ENCODE measurements at places on chromosomes 11 and 22.
A peak's percentile ranks its signal among the peaks of the same experiment; 100 is the strongest.

GRCh38 chr11:35681163-35681767, 18.7 kb downstream of the TRIM44 start:
- DNase-seq = no peak

- no peak for DNase-seq
Observed at GRCh38 chr11:46903846-46904245, 14.5 kb downstream of the LRP4 start.

- no peak for DNase-seq
Observed at GRCh38 chr11:66015936-66016792, 4.4 kb downstream of the CST6 start.

DNA sequence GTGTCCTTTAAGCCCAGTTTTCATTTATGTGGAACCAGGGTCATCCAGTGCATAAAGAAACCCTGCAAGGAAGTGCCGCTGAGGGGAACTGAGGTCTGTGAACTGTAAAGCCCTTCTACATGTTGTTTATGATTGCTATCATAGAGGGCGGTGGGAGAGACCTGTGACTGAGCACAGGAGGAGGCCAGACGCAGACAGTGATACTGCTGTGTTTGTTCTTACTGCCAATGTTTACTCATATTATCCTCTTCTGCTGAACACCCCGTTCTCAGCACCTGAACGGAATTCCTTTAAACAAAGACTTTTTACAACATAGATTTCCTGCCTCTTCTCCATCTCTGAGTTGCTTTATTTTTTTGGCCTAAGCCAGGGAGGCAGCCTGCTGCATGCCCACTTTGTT, 967 bp upstream of the GALNT18 start:
- DNase-seq = no peak

GRCh38 chr11:70594606-70595005, 196.3 kb downstream of the CTTN start:
- no peak for DNase-seq

DNA sequence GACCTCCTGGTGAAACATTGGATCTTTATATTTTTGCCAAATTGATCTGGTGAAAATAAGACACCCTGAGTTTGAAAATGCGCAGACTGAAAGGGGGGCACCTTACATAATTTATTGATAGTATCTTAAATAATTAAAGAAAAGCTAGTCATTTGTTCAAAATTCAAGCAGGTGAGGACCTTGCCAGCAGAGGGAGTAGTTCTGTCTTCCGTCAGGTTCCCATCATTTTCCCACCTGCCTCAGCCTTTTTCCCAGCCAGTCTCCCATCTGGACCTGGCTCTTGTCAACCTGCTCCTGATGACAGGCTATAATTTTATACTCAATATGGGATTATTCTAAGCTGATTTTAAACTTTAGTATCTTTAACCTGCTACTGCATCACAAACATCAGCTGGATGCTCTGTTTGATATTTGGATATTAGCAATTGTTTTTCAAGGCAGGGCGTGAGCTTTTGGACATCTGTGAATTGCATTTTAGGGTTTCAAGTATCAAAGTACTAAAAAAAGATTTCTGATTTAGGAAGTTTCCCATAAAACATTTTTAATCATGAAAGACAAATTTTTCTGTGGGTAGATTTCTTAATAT, 132.0 kb downstream of the ELP4 start:
- peak; percentile 53 for DNase-seq

DNA sequence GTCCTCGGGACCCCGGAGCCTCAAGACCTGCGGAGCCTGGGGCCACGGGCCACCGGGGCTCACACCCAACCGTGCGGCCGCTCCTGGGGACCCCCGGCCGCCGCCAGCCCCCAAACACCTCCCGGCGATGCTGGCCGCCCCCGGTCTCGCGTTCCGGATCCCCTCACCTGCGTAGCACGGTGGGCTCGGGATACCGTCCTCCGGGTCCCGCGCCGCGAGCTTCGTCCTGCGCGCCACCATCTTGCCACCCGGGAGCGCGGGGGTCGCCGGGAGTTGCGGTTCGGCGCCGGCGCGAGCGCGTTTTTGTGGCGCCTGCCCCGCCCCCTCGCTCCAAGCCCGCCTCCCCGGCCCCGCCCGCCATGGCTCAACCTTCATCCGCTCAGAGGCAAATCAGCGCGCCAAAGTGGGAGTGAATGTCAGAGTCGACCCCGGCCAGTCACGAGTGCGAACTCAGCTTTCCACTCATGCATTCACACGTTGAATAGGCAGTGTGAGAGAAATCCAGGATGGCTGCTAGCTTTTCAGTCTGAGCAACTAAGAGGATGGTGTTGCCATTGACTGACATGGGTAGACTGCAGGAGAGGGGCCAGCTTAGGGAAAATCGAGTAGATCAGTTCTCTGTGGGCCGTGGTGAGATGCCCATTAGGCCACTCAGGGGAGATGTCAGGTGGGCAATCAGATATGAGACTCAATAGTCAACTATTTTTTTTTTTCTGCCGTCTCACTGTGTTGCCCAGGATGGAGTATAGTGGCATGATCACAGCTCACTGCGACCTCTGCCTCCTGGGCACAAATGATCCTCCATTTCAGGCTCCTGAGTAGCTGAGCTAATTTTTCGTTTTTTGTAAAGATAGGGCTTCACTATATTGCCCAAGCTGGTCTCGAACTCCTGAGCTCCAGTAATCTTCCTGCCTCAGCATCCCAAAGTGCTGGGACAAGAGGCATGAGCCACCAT, 28.3 kb downstream of the SERHL2 start:
- DNase-seq = peak; percentile 61

GRCh38 chr22:35257002-35257320, 332 bp upstream of the HMGXB4 start:
- DNase-seq = no peak

GRCh38 chr11:62103141-62103540, 20.7 kb upstream of the INCENP start:
- DNase-seq = no peak

GRCh38 chr11:118827118-118827517, 36.2 kb upstream of the DDX6 start:
- DNase-seq = no peak

GRCh38 chr22:20034143-20034542, 13.2 kb downstream of the TANGO2 start:
- DNase-seq = no peak

GRCh38 chr11:73475549-73476095, 99.4 kb downstream of the RELT start:
- DNase-seq = no peak

DNA sequence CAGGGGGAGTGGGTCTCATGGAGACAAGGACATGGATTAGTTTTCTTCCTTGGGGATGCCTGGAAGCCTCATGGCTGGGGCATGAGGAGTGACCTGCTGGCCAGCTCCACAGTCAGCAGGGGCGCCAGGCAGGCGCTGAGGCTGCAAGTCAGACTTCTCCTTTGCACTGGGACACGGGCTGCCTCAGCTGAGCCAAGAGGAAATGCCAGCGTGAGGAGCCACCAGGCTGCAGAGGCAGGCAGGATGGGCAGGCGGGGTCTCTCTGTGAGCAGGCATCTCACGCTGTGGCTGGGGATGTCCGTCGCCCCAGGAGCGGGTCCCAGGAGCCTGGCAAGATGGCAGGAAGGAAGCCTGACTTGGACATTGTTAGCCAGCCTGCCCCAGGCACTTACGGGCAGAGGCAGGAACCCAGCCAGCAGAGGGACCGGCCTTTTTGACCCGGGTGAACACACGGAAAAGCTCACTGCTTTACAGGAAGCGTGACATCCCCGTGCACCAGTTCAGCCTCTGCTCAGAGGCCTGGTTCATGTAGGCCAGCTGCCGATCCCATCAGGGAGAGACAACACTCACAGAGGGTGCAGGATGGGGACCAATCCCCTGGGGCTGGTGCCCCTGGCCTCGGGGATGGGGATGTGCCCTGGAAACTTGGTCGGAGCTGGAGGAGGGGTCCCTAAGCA, 10.2 kb downstream of the GNB1L start:
- DNase-seq = no peak

- DNase-seq = no peak
Observed at GRCh38 chr22:43277987-43278601, 65.1 kb downstream of the SCUBE1 start.

- DNase-seq = no peak
Observed at GRCh38 chr11:103378931-103379330, 269.7 kb downstream of the DYNC2H1 start.

GRCh38 chr11:56698795-56699194, at the start of gene OR9G1:
Gene OR9G1 (plus strand): TSS chr11:56699095. CDS start chr11:56700388, 1,293 bp downstream.
- DNase-seq = no peak

- DNase-seq = peak; percentile 15
Observed at GRCh38 chr11:104033561-104033960, 2.9 kb upstream of the DDI1 start.

DNA sequence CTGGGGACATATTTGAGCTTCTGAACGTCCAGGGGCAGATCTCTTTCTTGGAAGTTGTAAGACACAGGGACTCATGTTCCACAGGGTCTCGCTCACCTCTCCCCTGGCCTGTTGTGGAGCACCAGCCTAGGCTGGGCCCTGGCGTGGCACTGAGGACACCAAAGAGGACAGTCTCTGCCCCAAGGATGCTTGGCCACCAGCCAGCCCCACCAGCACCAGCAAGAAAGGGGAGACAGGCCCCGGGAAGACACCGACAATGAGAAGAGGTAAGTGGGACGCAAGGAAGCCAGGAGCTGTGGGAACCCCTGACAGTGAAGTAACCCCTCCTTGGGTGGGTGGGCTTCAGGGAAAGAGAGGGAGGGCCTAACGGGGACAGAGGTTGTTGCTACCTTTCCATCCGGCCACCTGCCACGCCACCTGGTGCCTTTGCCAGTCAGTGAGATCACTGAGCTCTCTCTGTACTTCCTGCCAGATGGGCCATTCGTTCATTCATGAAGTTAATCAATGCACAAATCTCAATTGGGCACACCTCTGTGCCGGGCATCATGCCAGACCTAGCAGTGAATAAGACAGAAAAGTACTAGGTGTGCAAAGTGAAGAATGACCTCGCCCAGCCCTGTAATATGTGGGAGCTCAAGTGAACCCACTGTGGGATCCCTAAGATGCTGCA, 11.1 kb downstream of the APOL5 start:
- no peak for DNase-seq

- DNase-seq = no peak
Observed at GRCh38 chr11:44743959-44744557, 17.3 kb downstream of the TSPAN18 start.

- DNase-seq = no peak
Observed at GRCh38 chr11:11057472-11057854, 199.6 kb upstream of the ZBED5 start.

DNA sequence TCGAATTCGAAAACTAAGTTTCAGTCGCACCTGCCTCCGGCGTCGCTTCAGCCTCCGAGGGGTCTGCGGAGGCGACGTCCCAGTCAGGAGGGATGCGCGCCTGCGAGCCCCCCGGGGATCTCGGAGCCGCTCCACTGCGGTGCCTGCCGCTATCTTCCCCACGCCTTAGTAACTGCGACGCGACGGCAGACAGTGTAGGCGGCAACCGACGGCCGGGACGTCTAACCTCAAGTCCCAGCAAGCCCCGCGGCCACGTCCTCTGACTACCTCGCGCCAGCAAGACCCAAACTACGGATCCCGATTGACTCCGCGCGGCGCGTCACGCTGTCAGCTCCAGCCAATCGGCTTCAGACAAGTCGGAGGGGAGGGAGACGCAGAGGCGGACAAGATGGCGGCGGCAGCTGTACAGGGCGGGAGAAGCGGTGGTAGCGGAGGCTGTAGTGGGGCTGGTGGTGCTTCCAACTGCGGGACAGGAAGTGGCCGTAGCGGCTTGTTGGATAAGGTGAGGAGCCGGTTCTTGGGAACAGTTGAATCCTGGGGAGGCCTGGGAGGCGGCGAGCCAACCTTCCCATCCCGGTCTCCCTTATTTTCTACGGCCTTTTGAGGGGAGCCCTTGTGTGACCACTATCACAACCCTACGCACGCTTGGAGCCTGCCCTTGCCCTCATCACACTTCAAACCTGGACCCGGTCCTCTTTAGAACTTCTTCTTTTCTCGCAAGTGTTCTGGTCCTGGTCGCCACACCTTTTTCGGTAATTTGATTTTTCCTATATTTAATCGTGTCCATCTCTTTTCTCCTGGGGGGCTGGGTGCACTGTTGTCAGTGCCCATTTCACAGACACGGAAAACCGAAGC, at the start of the genes SPCS2 and XRRA1:
Gene SPCS2 (plus strand): TSS at position 369 of the 855 bp plus-strand sequence. CDS start 20 bp downstream, at position 389.
Gene XRRA1 (minus strand): TSS at position 194 of the 855 bp plus-strand sequence. CDS start 8,213 bp downstream, outside the sequence.
- DNase-seq = peak; percentile 99

GRCh38 chr11:109018639-109019038, 353.8 kb downstream of the DDX10 start:
- no peak for DNase-seq

DNA sequence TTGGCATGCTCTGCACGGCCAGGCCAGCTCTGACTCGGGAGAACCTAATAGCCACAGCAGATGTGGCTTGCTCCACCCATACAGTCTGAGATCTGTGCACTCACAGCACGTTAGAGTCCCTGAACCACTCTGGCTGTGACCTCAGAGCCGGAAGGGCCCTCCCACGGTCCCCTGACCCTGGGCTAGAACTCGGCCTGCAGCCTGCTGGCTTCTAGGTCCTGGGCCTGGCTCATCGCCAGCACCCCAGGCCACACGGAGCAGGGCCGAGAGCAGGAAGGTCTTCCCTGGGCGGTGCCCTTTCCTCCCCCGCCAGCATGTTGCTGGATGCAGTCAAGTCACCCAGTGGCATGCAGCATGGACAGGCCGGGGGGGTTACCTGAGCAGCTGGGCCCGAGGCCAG, 35.3 kb upstream of the TTLL12 start:
- no peak for DNase-seq

GRCh38 chr11:45778341-45778740, 26.6 kb upstream of the SLC35C1 start:
- no peak for DNase-seq

DNA sequence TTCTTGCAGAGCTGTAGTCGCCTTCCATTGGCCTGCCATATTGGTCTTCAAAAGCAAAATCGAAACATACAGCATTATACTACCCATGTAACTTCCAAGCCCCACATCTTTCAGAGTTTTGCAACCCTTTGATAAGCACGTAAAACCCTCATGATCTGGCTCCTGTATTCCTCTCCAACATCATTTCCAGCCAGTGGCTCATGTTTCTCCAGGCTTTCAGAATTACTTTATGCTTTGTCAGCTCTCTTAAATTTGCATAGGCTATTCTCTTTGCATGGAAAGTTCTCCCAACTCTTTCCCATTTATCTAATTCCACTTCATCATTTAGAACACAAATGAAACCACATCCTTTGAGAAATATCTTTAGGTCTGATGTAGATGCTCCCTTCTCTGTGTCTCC, 67.8 kb upstream of the DDI1 start:
- DNase-seq = no peak

DNA sequence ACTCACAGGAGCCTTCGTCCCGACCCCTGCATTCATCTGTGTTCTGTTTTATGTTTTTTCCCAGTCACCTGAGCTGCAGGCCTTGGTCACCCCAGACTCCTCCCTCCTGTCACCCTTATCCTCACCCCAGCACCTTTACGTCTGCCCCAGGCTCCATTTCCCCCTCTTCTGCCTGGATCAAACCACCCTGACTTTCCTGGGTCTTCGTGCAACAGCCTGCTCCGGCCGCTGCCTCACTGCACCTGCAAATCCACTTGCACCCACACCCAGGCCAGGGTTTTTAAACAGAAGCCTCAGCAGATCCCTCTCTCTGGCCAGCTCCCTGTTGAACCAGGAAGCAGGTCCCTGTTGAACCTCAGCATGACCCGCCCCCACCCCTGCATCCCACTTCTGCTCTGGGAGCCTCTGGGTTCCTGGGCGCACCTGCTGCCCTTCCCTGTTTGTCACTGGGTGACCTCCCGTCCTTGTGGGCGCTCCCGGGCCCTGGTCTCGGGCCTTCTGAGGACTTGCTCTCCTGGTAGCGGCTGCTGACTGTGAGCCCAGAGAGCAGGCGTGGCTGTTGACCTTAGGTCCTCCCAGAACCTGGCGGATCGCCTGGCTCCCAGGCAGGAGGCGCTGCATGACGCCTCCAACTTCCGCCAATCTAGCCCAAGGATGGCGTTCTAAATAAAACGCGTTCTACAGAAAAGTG, 12.8 kb downstream of the MAPK8IP2 start:
- DNase-seq = peak; percentile 50

Data from fibroblast of mammary gland (primary cell).